Stimulated activated CD4-positive, alpha-beta T cell treated with anti-CD3 and anti-CD28 coated beads, Interleukin-1b, Interleukin-23, amount 100 ng/mL, for 1 hour (primary cell): ENCODE measurements at places on chromosomes 3 and 15.

DNA sequence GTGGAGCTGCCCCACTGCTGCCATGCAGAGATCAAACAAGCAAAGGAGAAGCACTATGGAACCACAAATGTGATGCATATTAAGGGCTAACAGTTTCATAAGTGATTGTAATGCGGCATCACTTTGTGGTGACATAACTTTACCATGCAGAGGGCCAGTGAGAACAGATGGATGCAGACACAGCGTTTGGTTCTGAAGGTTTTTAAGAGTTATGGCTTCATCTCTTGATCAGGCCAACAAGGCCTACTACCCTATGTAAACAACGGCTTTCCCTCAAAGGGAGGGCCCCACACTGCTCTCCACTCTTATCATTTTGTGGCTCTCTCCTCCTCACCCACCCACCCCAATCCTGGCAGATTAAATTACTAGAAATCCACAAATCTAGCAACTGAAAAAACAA is 13.4 kb downstream of the NR2E3 start:
- DNase-seq, result no peak

DNA sequence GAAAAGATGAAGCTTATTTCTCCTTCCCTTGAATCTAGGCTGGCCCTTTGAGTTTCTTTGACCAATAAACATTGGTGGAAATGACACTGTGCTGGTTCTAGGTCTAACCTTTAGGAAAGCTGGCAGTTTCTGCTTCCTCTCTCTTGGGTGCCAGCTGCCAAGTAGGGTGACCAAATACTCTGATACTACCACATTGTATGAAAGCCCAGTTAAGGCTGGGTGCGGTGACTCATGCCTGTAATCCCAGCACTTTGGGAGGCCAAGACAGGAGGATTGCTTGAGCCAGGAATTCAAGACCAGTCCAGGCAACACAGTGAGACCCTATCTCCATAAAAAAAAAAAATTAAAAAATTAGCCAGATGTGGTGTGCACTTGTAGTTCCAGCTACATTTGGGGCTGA is 320.7 kb downstream of the ZNF621 start:
- no peak for DNase-seq

- no peak for DNase-seq
Observed at GRCh38 chr3:52880474-52880873, 16.9 kb downstream of the STIMATE start.

DNA sequence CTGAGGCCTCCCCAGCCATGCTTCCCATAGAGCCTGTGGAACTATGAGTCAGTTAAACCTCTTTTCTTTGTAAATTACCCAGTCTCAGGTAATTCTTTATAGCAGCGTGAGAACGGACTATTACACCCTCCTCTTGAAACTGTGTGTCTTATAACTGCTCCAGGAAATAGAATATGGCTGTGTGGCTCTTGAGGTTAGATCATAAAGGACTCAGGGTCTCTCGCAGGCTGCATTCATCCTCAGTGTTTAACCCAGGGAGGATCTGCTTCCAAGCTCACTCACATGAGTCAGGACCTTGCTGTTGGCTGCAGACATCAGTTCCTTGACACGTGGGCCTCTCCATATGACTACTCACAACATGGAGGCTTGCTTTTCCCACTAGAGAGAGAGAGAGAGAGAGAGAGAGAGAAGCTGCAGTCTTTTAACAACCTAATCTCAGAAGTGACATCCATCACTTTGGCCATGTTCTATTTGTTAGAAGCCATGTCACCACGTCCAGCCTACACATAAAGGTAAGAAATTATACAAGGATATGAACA is 114.3 kb upstream of the UBE2E1 start:
- no peak for DNase-seq

GRCh38 chr3:94323596-94323995 is 260.7 kb downstream of the NSUN3 start:
- no peak for DNase-seq

DNA sequence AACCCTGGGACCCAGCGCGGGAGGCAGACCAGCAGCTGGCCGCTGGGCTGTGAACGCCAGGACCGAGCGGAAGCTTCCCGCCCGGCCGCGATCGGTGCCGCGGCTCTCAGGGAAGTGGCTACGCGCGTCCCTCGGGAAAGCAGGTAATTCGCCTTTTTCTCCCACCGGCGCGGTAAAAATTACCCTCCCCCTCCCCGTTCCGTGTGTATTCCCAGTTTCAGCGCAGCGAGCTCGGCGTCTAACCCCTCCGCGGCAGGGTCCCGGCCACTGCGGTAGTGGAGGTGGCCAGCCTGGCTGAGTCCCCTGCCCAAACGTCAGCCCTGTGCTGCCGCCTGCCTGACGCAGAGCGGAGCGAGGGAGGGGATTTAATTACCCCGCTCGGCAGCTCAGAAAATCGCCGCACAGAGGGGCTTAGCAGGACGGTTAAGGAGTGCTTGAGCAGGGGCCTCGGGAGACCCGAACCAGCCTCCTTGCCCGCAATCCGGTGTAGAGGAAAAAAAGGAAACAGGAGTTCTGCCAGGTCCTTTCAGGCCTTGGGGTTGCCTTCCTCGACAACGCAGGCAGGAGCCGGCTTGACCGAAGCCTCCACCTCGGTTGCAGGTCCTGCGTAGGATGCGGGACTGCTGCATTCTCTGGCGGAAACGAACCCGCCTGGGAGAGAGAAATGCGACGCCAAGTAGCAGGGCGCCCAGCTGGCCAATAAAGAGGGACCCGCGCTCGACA is 2.9 kb downstream of the GATA2 start:
- no peak for DNase-seq

DNA sequence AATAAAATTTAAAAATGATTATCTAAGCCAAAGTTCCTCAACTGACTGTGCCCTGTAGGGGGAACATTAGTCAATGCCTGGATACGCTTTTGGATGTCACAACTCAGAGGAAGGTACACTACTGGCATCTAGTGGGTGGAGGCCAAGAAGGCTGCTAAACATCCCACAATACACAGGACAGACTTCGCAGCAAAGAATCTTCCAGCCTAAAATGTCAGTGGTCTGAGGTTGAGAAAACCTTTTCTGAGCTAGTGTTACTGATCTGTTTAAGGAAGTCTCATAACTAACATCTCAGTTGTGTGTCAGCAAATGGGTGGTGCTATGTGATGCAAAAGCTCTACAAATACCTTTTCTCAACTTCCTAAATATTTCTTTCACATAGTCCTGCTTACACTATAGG is 20.9 kb upstream of the LDHAL6B start:
- DNase-seq, result no peak

DNA sequence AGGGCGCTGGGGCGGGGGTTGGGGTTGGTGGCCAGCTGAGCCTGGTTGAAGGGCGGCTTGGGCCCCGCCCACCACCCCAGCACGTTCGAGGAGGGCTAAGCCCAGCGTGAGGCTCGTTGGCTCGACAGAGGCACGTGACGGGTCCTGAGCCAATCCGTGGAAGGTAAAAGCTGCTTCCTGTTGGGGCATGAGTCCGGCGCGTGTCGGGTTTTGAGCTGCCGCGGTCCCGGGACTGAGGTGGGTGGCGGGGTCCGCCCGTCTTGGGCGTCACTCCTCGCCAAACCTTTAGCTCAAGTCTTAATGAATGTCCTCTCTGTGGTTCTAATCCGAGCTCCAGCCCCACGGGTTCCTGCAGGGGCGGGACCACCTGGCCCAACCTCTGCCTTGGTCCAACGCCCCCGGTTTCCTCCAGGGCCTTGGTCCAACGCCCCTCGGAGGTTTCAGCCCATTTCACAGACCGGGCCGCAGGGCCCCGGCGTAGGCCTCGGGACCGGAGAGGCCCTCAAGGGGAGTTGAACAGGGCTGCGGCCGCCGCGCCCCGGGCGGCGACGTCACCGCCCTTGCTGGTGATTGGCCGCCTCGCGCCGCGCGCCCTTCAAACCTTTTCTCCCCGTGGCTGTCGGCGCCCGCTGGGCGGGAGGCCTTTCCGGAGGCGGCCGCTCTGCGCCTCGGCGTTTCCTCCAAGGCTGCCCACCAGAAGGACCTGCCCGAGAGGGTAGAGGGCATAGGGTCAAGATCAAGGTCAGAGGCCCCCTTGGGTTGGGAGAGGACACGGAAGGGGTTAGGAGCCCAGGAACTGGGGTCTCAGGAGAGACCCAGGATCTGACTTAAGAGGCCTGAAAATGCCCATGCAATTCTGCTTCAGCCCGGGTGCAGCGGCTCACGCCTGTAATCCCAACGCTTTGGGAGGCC is at the start of gene RCCD1:
TSS of gene RCCD1 (plus strand) at position 173 of the 912 bp plus-strand sequence. CDS start 1,851 bp downstream, outside the sequence.
- peak; percentile 74 for DNase-seq

GRCh38 chr3:49270156-49270500 is 6.9 kb downstream of the C3orf62 start:
- no peak for DNase-seq

DNA sequence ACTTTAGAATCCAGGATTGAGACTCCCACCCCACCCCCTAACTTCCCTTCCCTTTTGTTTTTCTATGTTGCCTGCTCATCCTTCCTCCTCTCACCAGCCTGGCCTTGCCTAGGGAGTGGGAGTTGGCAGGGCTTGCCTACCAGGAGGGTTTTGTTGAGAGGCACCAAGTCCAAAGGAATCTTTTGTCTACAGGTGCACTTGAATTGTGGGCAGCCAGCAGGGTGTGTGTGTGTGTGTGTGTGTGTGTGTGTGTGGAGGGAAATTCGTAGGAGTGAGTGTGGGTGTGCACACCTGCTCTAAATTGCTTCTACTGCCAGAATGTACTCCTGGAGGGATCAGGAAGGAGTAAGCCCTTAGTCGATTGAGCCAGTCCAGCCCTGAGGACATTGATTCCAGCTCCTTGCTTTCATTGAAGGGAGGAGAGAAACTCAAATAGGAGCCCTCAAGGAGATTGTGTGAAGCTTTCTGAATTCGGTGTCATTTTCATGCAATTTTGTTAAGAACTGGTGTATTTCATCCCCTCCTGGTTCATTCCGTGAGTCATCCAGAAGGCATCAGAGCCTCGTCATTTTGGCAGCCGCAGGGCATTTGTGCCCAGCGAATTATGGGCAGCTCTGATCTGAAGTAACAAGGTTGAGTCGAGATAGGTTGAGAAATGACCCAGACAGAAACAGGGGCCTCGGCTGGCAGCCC is 112.1 kb downstream of the SLCO3A1 start:
- no peak for DNase-seq

- no peak for DNase-seq
Observed at GRCh38 chr3:196232154-196232881, 16.0 kb downstream of the SLC51A start.

- no peak for DNase-seq
Observed at GRCh38 chr15:99386391-99386790, 135.1 kb downstream of the LRRC28 start.

DNA sequence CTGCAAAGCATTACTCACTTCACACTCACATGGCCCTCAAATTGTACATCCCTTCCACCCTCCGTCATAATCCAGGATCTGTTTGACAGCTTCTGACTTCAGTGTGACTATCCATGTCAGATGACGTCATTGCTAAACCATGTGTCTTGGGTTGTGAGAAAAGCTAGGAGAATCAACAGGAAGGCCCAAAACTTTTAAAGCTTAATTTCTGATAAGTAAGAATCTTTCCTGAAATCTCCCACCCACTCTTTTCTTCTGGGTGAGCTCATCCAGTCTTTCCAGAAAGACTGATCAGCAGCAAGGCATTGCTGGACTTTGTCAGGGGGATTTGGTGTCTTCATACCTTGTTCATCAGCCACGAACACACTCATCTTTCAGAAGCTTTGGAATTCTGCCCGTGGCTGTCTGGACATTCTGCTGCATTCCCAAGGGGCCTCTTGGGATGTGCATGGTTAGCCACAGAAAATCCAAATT is 11.5 kb upstream of the LMCD1 start:
- DNase-seq, result no peak

DNA sequence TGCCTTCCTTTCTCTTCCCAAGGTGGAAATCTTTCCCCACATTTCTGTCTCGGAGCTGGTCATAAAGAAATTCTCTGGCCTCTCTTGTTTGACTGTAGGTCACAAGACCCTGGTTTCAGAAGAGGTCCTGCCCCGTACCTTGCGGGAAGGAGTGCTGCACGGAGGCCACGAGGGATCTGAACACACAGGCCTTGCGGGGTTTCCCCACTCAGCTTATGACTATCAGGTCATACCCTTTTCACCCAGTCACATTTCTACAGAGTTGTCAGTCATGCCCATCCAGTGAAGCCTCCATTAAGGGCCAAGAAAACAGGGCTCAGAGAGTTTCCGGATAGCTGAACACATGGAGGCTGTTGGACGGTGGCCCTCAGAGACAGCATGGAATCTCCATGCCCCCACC is 54.7 kb upstream of the ATP13A3 start:
- DNase-seq, result no peak

DNA sequence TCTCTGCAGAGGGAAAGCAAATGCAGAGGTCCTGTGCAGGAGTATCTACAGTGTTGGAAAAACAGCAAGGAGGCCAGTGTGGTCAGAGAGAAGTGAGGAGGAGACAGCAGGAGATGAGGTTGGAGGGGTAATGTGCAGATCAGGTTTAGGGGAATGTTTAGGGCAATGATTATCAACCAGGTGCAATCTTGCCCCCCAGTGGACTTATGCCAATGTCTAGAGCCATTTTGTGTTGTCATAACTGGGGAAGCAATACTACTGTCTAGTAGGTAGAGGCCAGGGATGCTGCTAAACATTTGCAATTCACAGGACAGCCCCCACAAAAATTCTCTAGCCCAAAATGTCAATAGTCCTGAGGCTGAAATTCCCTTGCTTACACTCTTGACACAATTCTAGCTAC is 13.1 kb downstream of the CCDC191 start:
- DNase-seq, result no peak

- no peak for DNase-seq
Observed at GRCh38 chr3:149545049-149545448, 70.6 kb downstream of the TM4SF4 start.

- no peak for DNase-seq
Observed at GRCh38 chr3:188890572-188891270, 281.1 kb upstream of the TPRG1 start.

DNA sequence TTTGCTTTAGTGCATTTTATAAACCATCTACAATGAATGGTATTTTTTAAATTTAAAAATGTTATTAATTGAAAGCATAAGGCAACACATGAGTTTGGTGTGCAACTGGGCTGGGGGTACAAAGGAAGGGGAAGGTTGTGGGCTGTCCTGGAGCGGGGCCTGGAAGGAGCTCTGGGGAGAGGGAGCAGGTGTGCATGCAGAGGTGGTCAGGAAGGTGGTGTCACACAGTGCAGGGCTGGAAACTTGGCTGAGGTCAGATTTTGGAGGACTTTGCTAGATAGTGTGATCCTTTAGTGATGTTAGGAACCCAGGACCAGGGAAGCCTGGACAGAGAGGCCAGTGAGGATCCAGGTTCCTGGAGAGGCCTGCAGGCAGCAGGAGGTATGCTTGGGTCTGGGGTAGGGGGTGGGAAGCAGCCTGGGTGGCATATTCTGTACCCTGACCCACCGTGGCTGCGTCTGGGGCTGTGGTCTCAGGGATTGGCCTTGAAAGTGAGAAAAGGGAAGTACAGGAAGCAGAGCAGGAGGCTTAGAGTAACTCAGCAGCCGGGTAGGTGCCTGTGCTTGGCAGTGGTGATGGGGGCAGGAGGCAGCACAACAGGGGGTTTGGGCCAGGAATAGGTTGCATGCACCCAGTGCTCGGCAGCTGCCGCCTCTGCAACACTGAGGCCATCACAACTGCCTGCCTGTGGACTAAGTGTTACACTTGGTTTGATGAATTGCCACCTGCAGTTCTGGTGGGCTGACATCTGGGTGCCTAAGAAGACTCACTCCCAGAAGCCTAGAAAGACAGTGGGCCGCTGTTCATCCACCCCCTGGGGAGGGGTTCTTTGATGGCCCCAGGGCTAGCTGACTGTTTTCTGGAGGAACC is 33.0 kb downstream of the KY start:
- DNase-seq, result no peak

- no peak for DNase-seq
Observed at GRCh38 chr15:57432141-57432741, 55.9 kb downstream of the CGNL1 start.

- no peak for DNase-seq
Observed at GRCh38 chr3:187718802-187719201, 16.4 kb upstream of the RTP2 start.
